GM23338 (cell line): ENCODE measurements at places on chromosomes 3 and 15. TPM values are rescaled to one million over a fixed set of nuclear protein-coding genes. Genes with fewer than 3 reads are reported as not detected.

GOLGA8G gene
- not detected in 2 replicates for polyA plus RNA-seq

FAM107A gene
- polyA plus RNA-seq, result 0.61 and 1.1 TPM in 2 replicates

TMEM207 gene
- polyA plus RNA-seq, result not detected in 2 replicates

OR5K2 gene
- polyA plus RNA-seq, result not detected in 2 replicates

CDC25A gene
- 15.2 and 17.7 TPM in 2 replicates for polyA plus RNA-seq

PLIN1 gene
- 0.21 and 0.45 TPM in 2 replicates for polyA plus RNA-seq
